ENCODE measurements at places on chromosomes 2 and 18.

- DNase-seq = no peak
Measured at GRCh38 chr2:181036848-181037603, 56.6 kb downstream of the UBE2E3 start.

GRCh38 chr18:48729404-48729803 lies 190.6 kb downstream of the CTIF start:
- no peak for DNase-seq

GRCh38 chr2:129458436-129458835 lies 521.0 kb upstream of the RAB6C start:
- DNase-seq = no peak

- DNase-seq = peak; percentile 14
Measured at GRCh38 chr2:134217351-134217750, 36.5 kb upstream of the MGAT5 start.

GRCh38 chr2:31217465-31218200 lies at the start of gene CAPN14:
Gene CAPN14, minus strand, starts transcription at chr2:31217515. Its CDS starts 12,068 bp downstream, at chr2:31205447.
- no peak for DNase-seq

DNA sequence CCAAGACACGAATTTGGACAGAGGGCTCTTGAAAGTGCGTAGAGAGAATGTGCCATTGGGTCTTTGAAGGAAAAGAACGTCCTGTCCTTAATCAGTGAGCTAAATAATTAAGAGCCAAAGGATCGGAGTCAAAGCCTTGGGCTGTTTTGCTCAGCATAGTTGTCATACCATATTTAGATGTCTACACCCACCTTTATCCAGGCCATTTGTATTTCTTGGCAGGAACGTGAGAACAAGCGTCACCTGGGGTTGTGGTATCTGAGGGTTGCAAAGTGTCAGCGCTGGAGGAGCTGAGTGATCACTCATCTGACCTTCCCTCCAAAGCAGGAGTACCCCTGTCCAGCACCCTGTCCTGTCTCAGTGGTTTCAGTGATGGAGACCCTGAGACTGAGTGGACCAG lies 4.5 kb downstream of the LPIN1 start:
- DNase-seq = peak; percentile 30

- DNase-seq = no peak
Measured at GRCh38 chr2:185128346-185128745, 530.0 kb downstream of the ZNF804A start.

- no peak for DNase-seq
Measured at GRCh38 chr2:151996243-151997003, 102.4 kb downstream of the CACNB4 start.

GRCh38 chr2:3970791-3971651 lies 267.6 kb downstream of the DCDC2C start:
- no peak for DNase-seq

DNA sequence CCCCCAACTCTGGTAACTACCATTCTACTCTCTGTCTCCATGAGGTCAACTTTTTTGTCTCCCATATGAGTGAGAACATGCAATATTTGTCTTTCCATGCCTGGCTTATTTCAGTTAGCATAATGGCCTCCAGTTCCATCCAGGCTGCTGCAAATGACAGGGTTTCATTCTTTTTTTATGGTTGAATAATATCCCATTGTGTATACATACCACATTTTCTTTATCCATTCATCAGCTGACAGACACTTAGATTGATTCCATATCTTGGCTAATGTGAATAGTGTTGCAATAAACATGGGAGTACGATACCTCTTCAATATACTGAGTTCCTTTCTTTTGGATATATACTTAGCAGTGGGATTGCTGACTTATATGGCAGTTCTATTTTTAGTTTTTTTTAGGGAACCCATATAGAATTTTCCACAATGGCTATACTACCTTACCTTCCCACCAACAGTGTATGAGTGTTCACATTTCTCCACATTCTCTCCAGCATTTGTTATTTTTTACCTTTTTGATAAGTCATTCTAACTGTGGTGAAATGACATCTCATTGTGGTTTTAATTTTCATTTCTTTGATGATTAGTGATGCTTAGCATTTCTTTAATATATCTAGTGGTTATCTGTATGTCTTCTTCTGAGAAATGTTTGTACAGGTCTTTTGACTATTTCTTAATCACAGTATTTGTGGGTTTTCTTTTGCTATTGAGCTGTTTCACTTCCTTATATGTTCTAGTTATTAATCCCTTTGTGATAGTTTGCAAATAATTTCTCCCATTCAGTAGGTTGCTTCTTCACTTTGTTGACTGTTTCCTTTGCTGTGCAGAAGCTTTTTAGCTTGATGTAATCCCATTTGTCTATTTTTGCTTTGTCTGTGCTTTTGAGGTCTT lies 112.2 kb downstream of the SRBD1 start:
- no peak for DNase-seq

GRCh38 chr2:176789751-176790150 lies 422.8 kb upstream of the HNRNPA3 start:
- no peak for DNase-seq

DNA sequence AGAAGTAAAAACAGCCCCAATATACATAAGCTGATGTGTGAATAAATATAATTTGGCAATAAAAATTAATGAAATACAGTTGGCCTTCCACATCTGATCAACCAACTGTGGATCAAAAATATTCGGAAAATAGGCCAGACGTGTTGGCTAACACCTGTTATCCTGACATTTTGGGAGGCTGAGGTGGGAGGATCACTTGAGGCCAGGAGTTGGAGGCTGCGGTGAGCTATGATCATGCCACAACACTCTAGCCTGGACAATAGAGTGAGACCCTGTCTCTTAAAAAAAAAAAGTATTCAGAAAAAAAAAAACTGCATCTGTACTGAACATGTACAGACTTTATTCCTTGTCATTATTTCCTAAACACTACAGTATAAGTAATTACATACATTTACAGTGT lies 11.5 kb upstream of the PUS10 start:
- DNase-seq = no peak

- DNase-seq = no peak
Measured at GRCh38 chr2:216724190-216724589, 28.8 kb upstream of the IGFBP5 start.

- DNase-seq = peak; percentile 58
Measured at GRCh38 chr2:238784671-238785527, 63.0 kb upstream of the TWIST2 start.

GRCh38 chr18:31204166-31204565 lies 41.5 kb upstream of the DSC1 start:
- no peak for DNase-seq

- DNase-seq = no peak
Measured at GRCh38 chr2:133444465-133444864, 123.8 kb downstream of the NCKAP5 start.

GRCh38 chr2:86211033-86211795 lies 12.0 kb downstream of the MRPL35 start:
- no peak for DNase-seq

DNA sequence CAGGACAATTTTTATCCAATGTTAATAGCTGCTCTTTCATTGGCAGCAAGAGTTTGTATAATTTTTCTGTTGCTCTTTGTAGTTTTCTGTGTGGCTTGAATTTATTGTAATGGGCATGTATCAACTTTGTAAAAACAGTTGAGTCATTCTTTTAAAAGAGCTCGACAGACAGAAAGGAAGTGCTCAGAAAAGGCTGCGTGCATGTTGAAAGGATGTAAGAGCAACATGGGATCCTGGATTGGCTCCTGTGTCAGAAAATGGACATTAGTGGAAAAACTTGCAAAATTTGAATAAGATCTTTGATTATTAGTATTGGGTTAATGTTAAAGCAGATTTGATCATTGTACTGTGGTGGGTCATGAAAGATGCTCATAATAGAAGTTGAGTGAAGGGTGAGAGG lies 93.3 kb upstream of the CDC42EP3 start:
- no peak for DNase-seq

- DNase-seq = no peak
Measured at GRCh38 chr2:201794294-201794693, 12.0 kb upstream of the CDK15 start.

DNA sequence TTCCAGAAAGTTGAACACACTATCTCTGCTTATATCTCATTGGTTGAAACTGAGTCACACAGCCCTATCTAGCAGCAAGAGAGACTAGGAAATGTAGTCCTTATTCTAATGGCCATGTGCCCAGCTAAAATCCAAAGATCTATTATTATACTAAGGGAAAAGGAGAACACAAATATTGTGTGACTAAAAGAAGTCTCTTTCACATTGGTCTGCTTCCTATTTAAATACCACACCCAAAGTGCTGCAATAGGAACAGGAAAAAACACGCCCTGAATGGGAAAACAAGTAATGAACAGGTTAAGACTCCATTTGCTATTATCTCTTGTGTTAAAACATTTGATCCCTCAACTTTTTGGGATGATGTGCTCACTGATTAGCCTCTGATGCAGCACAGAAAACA lies 86.8 kb upstream of the BARD1 start:
- DNase-seq = no peak

DNA sequence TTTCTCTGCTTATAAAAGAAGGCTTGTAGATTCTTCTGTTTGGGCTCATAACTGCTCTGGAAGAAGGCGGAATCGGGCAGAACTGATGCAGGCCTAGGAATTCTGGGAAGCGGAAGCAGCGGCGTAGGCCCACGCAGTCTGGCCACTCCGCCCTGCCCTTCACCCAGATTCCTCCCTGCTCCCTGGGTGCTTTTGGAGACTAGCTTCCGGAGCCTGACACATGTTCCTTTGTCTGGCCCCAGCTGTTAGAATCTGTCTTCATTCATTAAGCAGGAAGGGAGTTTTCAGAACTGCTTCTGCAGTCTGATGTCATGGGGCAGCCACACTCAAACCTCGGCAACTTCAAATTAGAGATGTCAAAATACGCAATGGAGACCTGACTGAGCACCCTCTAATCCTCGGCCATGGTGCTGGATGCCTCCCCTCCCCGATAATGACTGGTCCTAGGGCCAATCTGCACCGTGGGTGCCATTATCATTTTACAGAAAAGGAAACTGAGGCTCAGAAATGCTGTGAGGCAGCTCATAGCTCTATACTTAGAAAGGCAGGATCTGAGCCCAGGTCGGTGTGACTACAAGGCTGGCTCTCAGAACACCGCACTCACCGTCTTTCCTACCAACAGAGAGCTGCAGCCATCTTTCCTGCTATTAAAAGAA lies 275.7 kb downstream of the MYCN start:
- no peak for DNase-seq

DNA sequence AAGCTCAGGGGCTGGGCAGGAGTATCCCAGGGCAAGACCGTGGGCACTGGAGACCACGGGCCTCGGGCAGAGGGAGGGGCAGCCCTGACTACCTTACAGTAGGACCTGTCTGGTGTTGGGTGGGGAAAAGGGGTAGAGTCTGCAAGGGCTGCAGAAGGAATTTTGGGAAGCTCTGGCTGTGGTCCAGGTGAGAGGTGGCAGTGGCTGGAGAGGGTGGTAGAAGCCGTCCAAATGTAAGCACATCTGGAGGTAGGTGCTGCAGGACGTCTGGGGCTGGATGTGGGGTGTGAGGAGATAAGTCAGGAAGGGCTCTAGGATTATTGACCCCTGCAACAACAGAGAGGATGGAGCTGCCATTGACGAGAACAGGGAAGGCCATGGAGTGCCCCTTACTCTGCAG lies 486.7 kb downstream of the EIPR1 start:
- DNase-seq = no peak

DNA sequence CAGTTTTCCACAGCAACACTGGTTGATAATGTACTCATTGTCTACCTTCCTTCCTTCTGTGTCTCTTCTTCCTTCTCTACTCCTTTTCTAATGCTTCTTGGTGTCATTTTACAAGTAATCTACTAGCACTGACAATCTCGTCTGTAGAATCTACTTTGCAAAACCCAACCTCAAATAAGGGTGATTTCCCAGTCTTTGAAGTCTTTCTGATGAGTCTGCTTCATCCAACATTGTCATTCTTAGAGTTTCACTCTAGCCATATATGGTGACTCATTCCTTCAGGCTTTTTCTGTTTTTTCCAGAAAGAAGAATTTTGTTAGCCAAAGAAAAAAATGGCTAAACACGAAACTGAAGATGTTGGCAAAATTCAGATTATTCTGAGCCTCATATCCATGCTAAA lies 288.7 kb downstream of the MBD2 start:
- DNase-seq = no peak

- no peak for DNase-seq
Measured at GRCh38 chr18:69558052-69558451, 157.4 kb downstream of the DOK6 start.

DNA sequence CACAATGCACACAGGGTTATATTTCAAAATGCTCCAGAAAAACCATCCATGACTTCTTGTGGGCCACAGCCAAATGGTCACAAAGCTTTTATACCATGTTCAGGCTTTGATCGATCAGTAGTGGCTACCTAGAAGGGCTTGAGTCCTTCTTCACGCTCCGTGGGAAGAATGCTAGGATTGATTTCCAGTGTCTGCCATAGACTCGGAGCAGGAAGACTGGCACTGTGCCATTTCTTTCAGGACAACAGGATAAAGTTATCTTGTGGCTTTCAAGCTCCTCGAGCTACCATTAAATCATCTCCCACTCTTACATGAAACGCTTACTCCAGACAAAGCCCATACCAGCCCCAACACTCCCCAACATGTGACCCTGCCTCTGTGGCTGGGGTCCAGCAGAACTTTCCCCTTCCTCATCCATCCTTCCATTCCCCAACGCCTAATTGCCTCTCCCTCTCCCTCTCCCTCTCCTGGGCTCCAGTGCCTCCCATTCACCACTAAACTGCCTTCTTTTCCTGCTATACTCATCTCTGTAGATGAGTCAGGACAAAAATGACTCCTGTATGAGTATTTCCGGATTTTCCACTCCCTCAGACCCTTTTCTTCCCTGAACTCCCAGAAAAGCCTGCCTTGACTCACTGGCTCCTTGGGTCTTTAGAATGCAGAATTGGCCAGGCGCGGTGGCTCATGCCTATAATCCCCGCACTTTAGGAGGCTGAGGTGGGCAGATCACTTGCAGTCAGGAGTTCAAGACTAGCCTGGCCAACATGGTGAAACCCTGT lies 40.9 kb downstream of the ADD2 start:
- no peak for DNase-seq

DNA sequence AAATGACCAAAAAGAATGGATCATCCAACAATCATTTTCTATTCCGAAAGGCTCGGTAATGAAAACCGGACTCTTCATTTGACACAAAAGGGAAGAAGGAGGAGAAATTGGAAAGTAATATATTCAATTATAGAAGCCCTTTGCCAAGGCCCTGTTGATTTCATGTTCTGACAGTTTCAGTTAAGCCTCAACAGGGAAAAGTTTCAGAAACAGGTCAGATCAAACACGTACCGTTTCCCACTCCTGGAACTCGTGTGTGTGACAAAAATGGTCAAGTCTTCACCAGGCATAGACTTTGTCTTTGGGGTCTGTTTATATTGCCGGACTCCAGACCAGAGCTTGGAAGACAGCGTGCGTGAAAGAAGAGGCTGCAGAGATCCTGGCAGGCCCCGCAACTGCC lies 101.3 kb upstream of the BCL2L11 start:
- DNase-seq = no peak

- no peak for DNase-seq
Measured at GRCh38 chr2:191183516-191183915, 32.7 kb upstream of the STAT4 start.
